Vagina (tissue), 2 donors: ENCODE measurements at places on chromosomes 12 and 14. TPM values are rescaled to one million over a fixed set of nuclear protein-coding genes. Genes with fewer than 3 reads are reported as not detected.

- no peak overlapping the region for H3K27ac ChIP-seq
- H3K4me3 ChIP-seq: no peak overlapping the region
- H3K27me3 ChIP-seq: no peaks in the 10 kb centered on the region
- DNase-seq: no peak
- no peaks in the 10 kb centered on the region for H3K4me1 ChIP-seq
Measured at GRCh38 chr12:131671871-131672270, 39.0 kb upstream of the SFSWAP start.

DNA sequence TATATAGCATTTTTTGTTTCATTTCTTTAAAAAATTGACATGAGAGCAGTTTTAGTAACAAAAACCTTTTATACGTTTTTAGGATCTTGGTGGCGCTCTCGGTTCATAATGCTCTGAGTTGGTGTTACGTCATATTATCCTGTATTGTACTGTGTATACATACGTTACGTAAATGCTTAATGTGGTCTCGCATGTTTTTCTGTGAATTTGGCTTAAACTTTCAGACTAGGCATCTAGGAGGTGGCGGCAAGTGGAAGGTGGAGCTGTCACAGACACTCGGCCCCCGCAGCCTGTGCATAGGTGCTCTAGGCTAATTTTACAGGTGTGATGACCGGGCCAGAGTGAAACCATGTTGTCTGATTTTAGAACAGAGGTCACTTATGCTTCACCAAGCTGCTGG, 60.0 kb downstream of the PPP2R5C start:
- peak overlapping the region; percentile 1 for H3K27ac ChIP-seq
- H3K4me1 ChIP-seq: peaks cover 50% of the 10 kb centered on the region
- no peak for DNase-seq
- no peak overlapping the region for H3K4me3 ChIP-seq

- no peaks in the 10 kb centered on the region for H3K36me3 ChIP-seq
- H3K27me3 ChIP-seq: no peaks in the 10 kb centered on the region
- no peak for DNase-seq
- no peak overlapping the region for H3K4me3 ChIP-seq
- H3K4me1 ChIP-seq: peaks cover 5% of the 10 kb centered on the region
Measured at GRCh38 chr12:93946542-93947150, 201.7 kb upstream of the PLXNC1 start.

DNA sequence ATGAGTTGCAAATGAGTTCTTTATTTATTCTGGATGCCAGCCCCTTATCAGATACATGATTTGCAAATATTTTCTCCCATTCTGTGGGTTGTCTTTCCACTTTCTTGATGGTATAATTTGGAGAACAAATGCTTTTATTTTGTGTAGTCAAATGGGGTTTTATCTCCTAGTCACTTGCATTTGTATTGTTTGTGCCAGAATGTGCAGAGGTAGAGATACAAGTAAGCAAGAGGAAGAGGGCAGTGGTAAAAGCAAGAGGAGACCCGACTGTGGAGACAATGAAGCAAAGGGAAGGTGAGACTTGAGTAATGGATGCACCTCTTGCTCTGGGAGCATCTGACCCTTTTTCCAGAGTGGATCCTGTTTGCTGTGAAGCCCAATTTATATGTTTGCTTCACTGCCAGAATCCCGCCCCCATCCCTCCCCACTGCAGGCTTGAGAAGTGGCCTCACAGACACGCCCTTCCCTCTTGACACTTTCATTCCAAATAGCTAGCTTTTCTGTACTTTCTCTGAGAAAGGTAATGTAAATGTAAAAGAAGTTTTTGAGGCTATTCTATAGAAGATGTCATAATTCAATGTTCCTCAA, 786 bp upstream of the PFKM start:
- no peaks in the 10 kb centered on the region for H3K36me3 ChIP-seq
- peak overlapping the region; percentile 42 for H3K27ac ChIP-seq
- H3K4me1 ChIP-seq: peaks cover 28% of the 10 kb centered on the region
- H3K27me3 ChIP-seq: no peaks in the 10 kb centered on the region

DNA sequence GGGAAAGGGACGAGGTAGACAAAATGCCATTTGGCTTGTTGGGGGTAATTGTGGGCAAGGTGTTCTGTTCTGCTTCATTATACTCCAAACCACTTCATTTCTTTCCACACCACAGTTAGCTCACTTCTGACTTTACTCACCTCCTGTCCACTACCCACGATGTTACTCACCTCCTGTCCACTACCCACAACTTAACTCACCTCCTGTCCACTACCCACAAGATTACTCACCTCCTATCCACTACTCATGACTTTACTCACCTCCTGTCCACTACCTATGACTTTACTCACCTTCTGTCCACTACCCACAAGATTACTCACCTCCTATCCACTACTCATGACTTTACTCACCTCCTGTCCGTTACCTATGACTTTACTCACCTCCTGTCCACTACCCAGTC, 10.1 kb upstream of the TWF1 start:
- no peaks in the 10 kb centered on the region for H3K4me1 ChIP-seq
- no peak overlapping the region for H3K4me3 ChIP-seq
- no peaks in the 10 kb centered on the region for H3K27me3 ChIP-seq
- no peak overlapping the region for H3K27ac ChIP-seq

DNA sequence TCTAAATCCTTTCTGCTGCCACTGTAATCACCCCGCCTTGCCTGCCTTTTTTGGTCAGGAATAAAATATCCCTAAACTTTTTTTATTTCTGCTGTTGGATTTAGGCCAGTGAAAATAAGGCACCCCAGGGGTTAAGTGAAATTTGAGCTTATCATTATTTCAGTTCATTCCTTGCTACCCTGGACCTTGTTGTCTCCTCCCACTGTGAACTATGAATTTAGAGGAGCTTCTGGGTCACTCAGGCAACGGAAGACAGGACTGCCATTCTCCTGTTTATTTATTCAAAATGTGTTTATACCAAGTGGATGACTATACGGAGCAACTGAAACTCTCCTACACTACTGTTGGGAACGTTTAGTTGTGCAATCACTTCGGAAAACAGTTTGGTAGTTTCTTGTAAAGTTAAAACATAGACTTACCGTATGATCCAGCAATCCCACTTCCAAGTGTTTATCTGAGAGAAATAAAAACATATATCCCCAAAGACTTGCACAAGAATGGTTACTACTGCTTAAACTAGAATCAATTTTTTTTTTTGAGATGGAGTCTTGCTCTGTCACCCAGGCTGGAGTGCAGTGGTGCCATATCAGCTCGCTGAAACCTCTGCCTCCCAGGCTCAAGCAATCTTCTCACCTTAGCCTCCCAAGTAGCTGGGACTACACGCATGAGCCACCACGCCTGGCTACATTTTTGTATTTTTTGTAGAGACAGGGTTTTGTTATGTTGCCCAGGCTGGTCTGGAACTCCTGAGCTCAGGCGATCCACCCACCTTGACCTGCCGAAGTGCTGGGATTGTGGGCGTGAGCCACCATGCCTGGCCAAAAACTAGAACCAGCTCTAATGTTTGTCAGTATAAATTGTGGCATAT, 2.3 kb upstream of the TRAFD1 start:
- no peak for DNase-seq
- no peaks in the 10 kb centered on the region for H3K27me3 ChIP-seq
- no peaks in the 10 kb centered on the region for H3K36me3 ChIP-seq
- H3K27ac ChIP-seq: peak overlapping the region; percentile 56

DNA sequence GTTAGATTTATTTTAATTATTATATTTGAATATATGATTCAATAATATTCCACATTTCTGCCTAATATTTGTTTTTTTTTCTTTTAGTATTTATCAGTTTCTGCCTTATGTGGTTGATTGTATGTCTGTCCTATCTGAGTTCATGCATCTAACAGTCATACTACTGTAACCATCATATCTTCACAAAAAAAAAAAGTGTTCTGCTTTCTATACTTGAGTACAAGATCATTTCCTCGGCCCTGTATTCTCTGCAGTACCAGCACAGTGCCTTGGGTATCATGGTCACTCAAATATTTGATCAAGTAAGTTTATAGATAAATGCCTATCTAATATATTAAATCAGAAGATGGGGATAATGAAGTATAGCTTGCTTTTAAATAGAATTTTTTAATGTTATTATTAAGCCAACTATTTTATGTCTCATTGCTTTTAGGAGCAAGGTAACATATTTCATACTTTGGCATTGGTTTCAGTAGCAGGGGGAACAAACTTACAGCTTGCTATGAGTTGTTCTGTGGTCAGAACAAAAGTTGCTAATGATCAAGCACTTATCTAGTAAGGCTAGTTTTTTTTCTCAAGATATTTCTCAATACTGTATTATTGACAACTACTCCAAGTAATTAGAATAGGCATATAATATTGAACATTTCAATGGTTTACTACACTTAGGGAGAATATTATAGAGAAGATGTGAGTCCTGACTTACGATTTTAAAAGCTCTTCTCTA, 290.5 kb upstream of the FBXO33 start:
- H3K4me1 ChIP-seq: no peaks in the 10 kb centered on the region
- no peak for DNase-seq
- no peaks in the 10 kb centered on the region for H3K27me3 ChIP-seq
- H3K36me3 ChIP-seq: no peaks in the 10 kb centered on the region

GRCh38 chr12:7269273-7269672, 34.6 kb upstream of the ACSM4 start:
- DNase-seq: no peak
- H3K27me3 ChIP-seq: no peaks in the 10 kb centered on the region
- H3K4me1 ChIP-seq: no peaks in the 10 kb centered on the region
- no peak overlapping the region for H3K4me3 ChIP-seq

DNA sequence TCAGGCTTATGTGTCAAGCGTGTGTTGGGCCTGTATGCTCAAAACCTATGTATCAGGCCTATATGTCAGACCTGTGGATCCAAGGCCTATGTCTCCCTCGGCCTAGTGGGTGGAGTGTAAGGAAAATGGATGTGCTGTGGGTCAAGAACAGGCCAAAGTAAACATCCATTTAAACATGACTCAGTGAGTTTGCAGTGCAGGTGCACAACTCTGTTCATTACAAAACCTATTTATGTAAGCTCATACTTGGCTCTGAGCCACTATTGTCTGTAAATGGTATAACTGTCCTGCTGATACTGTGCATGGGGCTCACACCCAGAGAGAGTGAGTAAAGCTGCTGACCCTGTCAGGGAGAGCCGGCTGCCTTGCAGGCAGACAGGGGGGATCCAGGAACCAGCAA, 249.7 kb upstream of the AVPR1A start:
- no peaks in the 10 kb centered on the region for H3K4me1 ChIP-seq
- H3K4me3 ChIP-seq: no peak overlapping the region
- no peaks in the 10 kb centered on the region for H3K36me3 ChIP-seq
- H3K27ac ChIP-seq: no peak overlapping the region
- no peak for DNase-seq

DNA sequence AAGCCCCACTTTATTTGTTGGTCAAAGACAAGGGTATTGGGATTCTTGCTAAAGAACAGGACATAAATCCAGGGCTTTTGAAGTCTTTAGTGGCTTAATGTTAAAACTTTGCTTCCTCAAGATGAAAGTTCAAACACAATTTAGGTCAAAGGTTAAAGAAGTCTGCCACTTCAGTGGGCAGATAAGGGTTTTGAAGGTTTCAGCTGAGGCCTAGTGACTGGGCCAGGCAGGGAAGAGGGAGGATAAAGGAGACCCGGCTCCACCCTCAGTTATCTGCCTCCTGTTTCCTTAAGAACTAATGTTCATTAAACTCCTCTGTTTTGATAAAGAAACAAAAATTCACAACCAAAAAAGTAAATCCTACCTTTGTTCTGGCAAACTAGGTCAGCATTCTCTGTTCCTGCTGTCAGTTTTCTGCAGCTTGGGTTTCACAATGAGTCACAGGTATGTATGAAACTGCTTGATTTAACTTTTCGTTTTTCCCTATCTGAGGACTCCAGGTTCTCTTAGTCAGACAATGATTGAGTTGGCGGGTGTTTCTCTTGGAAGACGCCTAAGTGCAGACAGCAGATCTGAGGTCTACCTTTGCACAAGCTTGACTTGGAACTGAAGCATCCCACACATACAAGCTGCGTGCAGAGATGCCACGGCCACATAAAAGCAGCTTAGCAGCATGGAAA, 208.3 kb downstream of the EXOC5 start:
- no peak overlapping the region for H3K4me3 ChIP-seq
- H3K27me3 ChIP-seq: no peaks in the 10 kb centered on the region
- DNase-seq: no peak
- H3K27ac ChIP-seq: no peak overlapping the region

- H3K4me3 ChIP-seq: peak overlapping the region; percentile 60
- H3K27me3 ChIP-seq: no peaks in the 10 kb centered on the region
- no peak for DNase-seq
- H3K36me3 ChIP-seq: no peaks in the 10 kb centered on the region
Measured at GRCh38 chr12:21773263-21773741, 1.2 kb downstream of the KCNJ8 start.

DNA sequence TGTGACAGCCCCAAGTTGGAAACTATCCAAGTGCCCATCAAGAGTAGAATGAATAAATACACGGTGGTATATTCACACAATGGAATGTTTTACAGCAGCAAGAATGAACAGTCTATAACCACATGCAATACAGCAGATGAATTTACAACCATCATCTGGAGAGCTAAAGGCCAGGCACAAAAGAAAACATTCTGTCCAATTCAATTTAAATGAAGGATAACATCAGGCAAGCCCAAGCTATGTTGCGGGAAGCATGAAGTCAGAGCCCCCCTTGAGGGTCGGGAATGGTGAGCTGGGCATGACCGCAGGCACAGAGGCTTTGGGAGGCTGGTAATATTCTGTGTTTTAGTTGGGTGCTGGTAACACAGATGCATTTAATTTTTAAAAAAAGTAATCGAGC, 76.0 kb downstream of the SYNE3 start:
- DNase-seq: no peak
- no peak overlapping the region for H3K4me3 ChIP-seq
- no peak overlapping the region for H3K27ac ChIP-seq
- peaks cover 38% of the 10 kb centered on the region for H3K36me3 ChIP-seq

- no peak overlapping the region for H3K27ac ChIP-seq
- no peaks in the 10 kb centered on the region for H3K36me3 ChIP-seq
- no peaks in the 10 kb centered on the region for H3K27me3 ChIP-seq
- no peaks in the 10 kb centered on the region for H3K4me1 ChIP-seq
Measured at GRCh38 chr12:108004319-108004718, 124.8 kb upstream of the WSCD2 start.

GRCh38 chr14:75183225-75183624, 6.8 kb upstream of the TMED10 start:
- H3K36me3 ChIP-seq: no peaks in the 10 kb centered on the region
- no peak overlapping the region for H3K4me3 ChIP-seq
- no peak for DNase-seq
- peaks cover 24% of the 10 kb centered on the region for H3K4me1 ChIP-seq
- peak overlapping the region; percentile 74 for H3K27ac ChIP-seq
- no peaks in the 10 kb centered on the region for H3K27me3 ChIP-seq

The CLEC9A gene
- total RNA-seq: not detected

The IRAK3 gene
- total RNA-seq: 23.1 TPM

The LRTM2 gene
- total RNA-seq: not detected

The LPCAT3 gene
- 42.0 TPM for total RNA-seq

The DHH gene
- 1.5 TPM for total RNA-seq

The TMEM121 gene
- total RNA-seq: 9.3 TPM

The ACOT6 gene
- total RNA-seq: not detected

The TMEM263 gene
- 19.6 TPM for total RNA-seq

The FBLN5 gene
- total RNA-seq: 240 TPM

The GPR135 gene
- total RNA-seq: 6.4 TPM

The GALNT8 gene
- 2.0 TPM for total RNA-seq
